ENCODE measurements at places on chromosomes 1 and 21.

DNA sequence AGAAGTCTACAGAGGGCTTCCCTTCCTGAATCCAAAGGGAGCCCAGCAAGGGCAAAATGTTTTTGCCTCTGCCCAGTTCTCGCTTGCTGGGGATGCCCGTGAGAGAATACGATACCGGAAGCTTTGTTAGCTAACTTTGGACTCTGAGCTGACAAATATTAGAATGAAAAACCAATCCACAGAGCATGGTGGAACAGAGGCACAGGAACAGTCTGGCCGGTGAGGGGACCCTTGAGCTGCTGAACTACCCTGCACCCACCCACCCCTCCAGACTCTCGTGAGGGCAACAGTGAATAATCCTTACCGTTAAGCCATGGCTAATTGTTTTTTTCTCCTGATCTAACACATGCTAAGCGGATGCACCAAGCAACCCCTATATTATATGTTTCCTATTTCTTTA is 76.3 kb upstream of the AKT3 start:
- no peak for DNase-seq

GRCh38 chr1:19468397-19468956 is 16.9 kb downstream of the CAPZB start:
- no peak for DNase-seq

DNA sequence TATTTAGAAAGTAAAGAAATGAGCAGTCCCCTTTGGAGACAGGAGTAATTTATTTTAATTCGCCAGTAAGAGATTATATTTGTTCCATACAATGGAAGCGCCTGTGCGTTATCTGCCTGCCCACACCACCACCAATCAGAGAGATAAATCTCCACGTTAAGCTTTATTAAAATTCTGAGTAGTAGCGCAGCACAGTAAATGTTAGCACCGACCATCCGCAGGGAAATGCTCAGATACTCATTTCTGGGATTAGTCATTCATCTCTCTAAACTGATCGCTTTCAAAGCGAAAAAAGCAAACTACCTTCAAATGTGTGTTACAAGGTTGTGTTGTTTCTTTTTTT is 1.2 kb downstream of the ETS2 start:
- peak; percentile 48 for DNase-seq

DNA sequence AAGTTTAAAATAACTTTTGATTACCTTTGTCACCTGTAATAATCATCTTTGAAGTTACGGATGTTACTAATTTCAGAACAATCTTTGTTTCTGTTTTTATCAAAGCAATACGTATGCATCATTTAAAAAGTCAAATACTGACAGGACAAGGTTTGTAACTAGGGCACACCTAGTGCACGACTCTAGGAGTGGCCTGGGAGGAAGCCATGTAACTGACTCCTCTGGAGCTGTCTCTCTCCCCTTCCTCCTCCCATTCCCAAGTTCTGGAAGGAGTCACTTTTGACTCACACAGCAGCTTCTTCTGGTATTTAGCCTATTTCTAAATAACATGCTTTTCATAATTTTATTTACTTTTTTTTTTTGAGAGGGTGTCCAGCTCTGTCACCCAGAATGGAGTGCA is 11.8 kb upstream of the RAP1GAP start:
- peak; percentile 45 for DNase-seq

All from EL (cell line).